ENCODE measurements at places on chromosomes 5 and 9.

- no peak for ATAC-seq
These were observed 32.7 kb downstream of the FAM13B start for GRCh38 chr5:138000102-138000723.

GRCh38 chr5:93364378-93364777 lies 216.6 kb downstream of the NR2F1-AS1 start:
- no peak for ATAC-seq

- ATAC-seq: no peak
These were observed 146.9 kb upstream of the SLC1A3 start for GRCh38 chr5:36459176-36460135.

DNA sequence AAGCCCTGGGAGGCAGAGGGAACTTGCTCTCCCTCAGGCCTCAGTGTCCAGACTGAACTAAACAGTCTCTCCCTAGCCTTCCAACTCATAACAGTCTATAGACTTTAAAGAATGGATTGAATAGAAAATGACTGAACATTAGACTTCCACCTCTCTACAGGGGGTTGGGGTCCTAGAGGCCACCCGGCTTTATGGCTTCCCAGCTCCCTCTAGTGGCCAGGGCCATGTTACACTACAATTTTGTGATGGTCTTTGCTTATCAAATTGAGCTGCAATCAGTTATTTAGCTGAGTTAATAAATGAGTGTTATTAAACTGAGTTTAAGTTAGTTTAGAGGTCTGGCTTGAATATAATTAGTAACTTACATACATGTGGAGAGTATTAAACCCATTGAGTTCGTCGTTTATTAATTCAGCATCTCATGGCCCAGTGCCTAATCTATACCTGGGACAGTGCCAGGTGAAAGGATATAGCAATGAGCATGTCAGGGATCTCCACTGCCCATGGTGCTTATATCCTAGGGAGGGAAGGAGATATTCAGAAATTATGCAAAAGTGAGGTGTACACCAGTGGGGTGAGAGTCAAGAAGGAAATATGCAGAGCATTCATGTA lies 105.2 kb downstream of the SH3TC2 start:
- no peak for ATAC-seq

- ATAC-seq: no peak
These were observed 340.3 kb downstream of the CWC27 start for GRCh38 chr5:65108786-65109743.

DNA sequence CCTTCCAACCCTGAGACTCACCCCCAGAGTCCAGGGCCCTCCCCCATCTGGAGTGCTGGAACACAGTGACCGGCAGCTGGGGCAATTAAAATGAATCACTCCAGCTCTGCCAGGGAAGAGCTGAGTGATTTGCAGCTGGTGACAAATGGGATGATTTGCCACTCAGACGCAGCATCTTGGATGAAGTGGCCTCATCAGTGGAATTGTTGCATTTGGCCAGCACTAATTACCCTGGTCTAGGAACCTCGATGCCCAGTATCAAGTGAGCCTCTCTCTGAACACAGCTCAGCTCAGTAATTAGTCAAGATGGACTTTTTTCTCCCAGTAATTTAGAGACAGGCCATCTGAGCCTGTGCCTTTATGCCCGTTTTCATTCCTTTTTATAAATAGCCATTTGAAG lies 259.5 kb downstream of the GRIA1 start:
- ATAC-seq: no peak

- no peak for ATAC-seq
These were observed 278.9 kb upstream of the ACTBL2 start for GRCh38 chr5:57761513-57761912.

DNA sequence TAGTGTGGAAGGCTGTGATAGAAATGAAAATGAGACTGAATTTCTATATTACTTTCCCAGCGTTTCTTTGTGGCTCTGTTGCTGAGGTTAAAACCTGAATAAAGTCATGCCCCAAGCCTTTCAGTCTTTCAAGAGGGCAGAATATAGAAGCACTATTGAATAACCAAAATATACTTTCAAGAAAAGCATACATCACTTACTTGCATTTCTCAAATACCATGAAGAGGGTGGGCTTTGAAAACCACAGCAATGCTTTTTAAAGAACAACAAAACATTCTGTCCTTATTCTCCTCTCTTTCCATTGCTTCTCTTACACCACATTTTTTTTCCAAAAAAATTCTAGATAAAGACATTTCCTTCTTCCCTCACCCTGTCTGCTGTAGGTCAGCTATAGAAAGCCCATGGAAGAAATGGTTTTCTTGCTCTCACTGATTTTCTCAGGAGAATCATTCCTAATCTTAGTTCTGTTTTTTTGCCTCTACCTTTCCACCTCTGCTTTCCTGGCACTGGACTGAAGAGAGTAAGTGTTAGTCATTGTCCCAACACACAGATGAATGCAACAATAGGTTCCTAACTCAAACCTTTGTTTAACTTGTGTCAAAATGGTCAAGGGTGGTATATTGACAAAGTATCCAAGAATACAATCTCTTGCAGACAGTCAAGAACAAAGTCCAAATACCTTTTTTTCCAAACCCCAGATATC lies 51.6 kb downstream of the NUDT12 start:
- no peak for ATAC-seq

- no peak for ATAC-seq
These were observed 812.9 kb upstream of the ZNF608 start for GRCh38 chr5:125559296-125559695.

DNA sequence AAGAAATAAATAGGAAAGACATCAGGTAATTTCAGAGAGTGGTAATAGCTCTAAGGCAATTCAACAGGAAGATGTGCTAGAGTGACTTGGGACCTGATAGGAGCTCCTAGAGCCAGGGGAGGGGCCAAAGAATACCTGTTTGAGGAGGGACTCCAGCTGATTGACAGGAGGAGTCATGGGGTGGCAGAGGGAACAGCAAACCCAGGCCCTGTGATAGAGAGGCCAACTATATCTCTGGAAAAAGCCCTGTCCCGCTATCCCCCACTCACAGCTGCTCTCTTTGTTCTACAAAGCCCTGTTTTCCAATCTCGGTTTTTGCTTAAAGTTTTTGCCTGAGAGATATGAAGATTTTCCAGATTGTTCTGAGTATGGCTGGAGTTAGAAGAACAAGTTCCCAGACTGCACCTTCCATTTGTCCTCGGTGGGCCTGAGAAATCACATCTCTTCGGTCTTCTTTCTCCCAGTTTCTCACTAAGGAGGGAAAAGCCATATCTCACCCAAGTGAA lies 9.0 kb upstream of the NSD1 start:
- peak; percentile 41 for ATAC-seq

DNA sequence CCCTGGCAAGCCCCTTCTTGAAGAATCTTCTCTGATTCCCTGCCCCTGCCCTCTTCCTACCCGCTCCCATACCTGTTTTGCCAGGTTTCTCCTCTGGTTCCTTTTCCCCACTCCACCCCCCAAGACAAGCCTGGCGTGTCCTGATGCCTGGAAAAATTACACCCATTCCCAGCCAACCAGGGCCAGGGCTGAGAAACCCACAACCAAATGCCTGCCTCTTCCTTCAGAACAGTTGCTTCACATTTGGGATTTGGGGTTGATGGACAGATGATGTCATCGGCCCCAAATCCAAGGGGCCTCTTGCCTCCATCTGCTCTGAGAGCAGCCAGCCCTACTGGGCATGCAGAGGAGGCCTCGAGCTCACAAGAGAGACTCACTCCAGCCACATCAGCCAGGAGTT lies 8.8 kb upstream of the NEK6 start:
- ATAC-seq: no peak

DNA sequence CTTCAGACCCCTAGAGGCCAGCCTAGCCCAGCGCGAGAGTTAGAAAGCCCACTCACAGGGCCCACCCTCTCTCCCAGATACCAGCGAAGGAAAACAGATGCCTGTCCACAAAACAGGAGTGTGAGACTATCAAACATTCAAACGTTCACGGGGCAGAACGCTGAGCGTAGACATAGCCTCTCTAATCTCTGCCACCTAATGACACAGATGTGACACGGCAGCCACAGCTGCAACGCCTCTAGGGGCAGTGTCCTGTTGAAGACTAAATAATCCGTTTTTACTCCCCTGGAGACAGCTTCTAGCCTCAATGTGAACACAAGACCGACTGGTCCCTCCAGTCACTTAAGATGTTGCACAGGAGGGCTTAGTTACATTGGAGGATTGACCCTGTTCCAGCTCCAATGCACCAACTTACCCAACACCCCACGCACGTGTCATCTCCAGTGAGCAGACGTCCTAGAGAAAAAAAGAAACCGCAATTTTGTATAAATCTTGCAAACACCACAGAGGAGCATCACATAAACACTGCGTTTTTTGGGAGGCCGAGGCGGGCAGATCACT lies 14.3 kb downstream of the DIPK1B start:
- peak; percentile 53 for ATAC-seq

- peak; percentile 78 for ATAC-seq
These were observed 175.3 kb downstream of the SLF1 start for GRCh38 chr5:94793816-94794198.

- no peak for ATAC-seq
These were observed 11.2 kb upstream of the HMHB1 start for GRCh38 chr5:143800715-143801114.

- ATAC-seq: no peak
These were observed 89.3 kb downstream of the NTRK2 start for GRCh38 chr9:84758817-84759216.

DNA sequence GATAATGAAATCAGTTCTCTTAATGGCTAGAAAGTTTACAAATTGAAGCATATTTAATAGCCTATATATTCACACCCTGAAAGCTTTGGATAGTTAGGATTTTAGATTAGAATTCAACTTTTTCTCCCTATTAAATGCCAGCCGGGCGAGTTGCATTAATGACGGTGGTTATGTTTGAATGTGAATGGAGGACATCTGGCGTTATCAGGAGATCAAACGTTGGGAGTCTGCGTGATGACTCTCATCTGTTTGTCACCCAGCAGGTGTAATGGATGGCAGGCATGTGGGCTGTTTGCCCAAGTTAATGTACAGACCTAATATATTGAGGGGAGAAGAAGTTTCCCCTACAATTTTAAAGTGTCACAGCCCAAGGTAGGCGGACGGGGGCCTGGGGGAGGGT lies 1227.7 kb upstream of the WWC1 start:
- no peak for ATAC-seq

DNA sequence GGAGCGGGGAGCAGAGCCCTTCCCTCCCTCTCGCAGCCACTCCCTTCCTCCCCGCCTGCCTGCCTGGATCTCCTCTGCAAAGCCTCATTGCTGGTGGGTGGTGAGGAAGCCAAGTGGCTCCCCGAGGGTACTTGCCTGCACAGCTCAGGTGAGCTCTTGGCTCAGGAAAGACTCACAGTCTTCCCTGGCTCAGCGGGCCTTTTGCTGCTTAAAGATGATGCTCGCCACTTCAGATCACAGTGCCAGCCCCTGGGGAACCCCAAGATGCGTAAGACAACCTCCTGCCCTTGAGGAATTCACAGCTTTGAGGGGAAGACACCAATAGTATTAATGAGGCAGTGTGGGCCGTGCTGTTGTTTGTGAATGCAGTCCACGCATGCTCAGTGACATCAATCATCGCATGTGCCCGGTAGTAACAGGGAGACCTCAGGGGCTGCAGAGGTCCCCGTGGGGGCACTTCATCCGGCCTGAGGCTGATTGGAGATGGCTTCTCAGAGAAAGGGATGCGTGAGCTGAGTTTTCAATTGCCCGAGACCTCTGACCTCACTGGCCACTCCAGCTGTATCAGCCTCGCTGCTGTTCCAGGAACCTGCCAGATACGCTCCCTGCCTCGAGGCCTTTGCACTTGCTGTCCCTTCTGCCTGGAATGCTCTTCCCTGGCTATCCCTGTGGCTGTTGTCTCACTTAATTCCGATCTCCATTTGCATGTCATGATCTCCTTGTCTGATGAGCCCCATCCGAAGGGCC lies 36.8 kb downstream of the ERGIC1 start:
- no peak for ATAC-seq

GRCh38 chr5:77168161-77168878 lies 42.2 kb upstream of the PDE8B start:
- no peak for ATAC-seq

Data from activated CD4-positive, CD25-positive, alpha-beta regulatory T cell treated with anti-CD3 and anti-CD28 coated beads, Interleukin-2, amount 50 U/mL, for 24 hours (primary cell).